ENCODE measurements at places on chromosomes 12 and 14.

- DNase-seq = peak; percentile 85
These were observed 161.0 kb downstream of the SLC38A4 start for GRCh38 chr12:46664761-46665287.

GRCh38 chr12:65926119-65926908 is 102.0 kb downstream of the HMGA2 start:
- DNase-seq = no peak

GRCh38 chr12:18643681-18644080 is 94.1 kb downstream of the PLCZ1 start:
- peak; percentile 74 for DNase-seq

- no peak for DNase-seq
These were observed 21.4 kb downstream of the SYNE2 start for GRCh38 chr14:63874223-63874622.

GRCh38 chr12:23063206-23063605 is 438.2 kb downstream of the ETNK1 start:
- DNase-seq = no peak

DNA sequence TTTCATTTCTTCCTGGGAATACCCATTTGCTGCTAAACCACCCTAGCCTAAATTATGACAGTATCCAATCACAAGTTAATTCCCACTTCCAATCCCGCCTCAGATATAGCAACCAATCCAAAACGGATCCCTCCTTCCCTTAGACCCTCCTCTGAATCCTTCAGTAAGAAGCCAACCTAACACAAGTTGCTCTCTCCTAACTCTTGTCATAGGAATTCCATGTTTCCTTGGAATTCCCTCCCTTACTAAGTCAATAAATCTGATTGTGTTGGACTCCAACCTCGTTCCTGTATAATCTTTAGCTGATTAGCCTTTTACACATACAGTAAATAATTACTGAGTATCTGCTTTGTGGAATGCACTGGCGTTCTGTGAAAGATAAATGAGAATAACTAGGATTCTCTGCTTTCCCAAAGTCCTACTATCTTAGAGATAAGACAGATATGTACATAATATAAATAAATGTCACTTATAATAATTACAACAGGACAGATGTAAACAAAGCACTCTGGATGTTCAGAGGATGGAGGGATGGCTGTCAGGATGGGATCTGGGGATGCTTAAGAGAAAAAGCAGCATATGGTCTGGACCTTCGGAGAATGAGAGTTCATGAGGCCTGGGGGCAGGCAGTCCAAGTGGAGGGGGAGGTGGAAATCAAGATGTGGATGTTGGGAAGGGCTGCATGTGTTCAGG is 185.8 kb upstream of the SOX5 start:
- DNase-seq = no peak

DNA sequence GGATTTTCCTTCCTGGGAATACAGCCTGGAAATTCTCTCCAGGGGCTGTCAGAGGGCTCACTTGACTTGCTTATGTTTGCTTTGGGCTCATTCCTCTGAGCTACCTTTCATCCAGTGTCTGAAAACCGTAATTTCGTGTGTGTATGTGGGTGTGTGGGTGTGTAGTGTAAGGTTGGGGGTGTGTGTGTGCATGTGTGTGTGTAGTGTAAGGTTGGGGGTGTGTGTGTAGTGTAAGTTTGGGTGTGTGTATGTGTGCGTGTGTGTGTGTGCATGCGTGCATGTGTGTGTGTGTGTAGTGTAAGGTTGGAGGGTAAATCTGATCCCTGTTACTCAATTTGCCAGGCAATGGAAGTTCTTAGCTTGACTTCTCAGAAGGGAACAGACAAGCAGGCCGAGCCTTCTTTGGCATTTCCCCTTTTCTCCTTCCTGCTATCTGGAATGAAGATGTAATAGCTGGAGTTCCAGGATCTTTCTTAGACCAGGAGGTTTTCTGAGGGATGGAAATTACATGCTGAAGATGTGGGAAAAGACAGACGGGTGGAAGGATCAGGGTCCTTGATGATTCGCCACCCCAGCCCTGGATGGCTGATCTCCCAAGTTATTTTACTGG is 15.5 kb upstream of the BEGAIN start:
- DNase-seq = no peak

GRCh38 chr12:78260976-78261375 is 430.3 kb downstream of the NAV3 start:
- no peak for DNase-seq

- DNase-seq = no peak
These were observed 81.8 kb downstream of the NOS1 start for GRCh38 chr12:117279606-117280005.

GRCh38 chr12:15928346-15928745 is 17.2 kb downstream of the DERA start:
- peak; percentile 90 for DNase-seq

DNA sequence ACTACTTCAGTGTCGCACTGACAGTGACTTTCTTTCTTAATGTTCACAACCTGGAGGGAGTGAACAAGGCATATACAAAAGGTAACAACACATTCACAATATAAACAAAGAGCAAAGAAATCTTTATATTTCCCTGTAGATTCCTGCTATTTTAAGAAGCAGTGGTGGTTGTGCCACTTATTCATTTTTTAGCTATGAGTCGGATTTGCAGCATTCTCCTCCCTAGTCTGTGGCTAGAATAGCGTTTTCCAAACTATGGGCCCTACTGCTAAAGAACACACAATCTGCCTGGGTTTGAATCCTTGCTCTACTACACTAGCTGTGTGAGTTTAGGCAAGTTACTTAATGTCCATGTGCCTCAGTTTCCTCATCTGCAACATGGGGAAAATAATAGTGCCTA is 18.6 kb upstream of the MDM1 start:
- peak; percentile 74 for DNase-seq

GRCh38 chr14:104954746-104955395 is 23.3 kb downstream of the AHNAK2 start:
- DNase-seq = no peak

- no peak for DNase-seq
These were observed 594 bp downstream of the TAMALIN start for GRCh38 chr12:52007158-52007921.

DNA sequence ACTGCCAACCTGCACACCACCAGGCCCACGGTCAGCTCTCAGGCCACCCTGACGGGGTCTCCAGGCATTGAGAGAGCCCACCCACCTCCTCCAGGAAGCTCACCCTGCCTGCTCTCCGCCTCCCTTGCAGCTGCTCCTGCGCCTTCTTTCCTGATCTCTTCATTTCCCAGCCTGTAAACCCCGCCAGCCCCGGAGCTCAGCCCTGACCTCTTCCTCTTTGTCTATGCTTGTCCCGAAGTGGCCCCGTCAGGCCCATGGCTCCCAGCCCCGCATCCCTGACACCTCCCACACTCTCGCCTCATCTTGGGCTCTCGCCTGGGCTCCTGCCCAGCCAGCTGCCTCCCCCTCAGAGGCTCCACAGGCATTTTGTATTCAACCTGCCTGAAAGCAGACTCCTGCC is 139.3 kb downstream of the CALM1 start:
- DNase-seq = no peak

- no peak for DNase-seq
These were observed 12.9 kb upstream of the RNASE10 start for GRCh38 chr14:20492486-20492885.

DNA sequence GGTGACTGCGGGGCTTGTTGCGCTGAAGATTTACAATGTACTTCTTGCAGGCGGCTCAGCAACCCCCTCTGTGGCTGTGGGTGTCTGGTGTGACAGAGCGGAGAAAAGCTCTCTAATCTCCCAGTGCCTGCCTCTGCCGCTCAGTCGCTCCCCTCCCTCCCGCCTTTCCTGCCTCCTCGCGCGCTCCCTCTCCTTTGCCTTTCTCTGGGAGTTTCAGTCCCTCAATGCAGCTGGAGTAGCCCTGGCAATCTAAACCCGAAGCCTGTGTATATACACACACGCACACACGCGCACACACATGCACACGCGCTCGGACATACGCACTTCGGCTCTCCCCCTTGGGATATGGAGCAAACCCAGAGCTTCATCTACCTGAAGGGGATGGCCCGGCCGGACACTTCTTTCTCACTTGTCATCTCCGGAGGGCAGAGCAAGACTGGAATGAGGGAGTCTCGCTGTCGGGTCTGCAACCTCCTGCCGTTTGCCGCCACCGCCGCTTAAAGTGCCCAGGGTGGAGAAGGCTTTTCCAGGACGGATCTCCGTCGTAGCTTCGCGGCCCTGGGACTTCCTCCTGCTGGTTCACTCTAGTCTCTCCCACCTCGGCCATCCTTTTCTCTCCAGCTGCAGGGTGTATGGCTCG is 599 bp upstream of the TRHDE start:
- peak; percentile 67 for DNase-seq

DNA sequence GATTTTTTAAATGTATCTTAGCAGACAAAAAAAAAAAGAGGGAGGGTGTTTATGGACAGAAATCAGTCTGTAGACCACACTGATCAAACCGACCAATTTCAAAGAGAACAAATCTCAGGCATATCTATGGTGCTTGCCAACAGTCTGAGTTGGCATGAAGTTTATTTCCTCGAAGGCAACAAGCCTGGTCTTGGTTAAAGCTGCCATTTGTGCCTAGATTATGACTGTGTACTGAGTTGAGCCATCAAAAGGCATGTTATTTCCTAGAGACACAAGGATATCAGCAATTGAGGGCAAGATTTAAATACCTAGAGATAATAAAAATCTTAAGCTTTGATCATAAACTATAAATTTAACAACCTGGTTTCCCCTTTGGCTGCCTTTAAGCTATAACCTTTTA is 119.2 kb downstream of the SLC2A13 start:
- no peak for DNase-seq

DNA sequence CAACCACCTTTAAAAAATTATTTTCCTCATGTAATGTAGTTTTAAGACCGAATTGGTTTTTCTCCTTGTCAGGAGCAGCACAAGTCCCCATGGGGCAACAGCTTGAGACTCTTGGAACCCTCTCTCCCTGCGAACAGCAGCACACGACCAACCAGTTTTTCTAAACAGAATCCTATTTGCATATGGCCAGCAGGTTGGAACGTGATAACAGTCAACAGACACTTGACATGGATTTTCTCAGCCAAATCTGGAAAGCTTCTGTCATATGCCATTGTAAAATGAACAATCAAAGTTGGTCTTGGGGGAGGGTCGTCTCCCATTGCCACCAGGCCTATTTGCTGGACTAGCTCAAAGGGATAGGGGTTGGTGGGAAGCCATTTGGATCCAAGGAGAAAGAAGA is 1915.0 kb upstream of the FLRT2 start:
- no peak for DNase-seq

DNA sequence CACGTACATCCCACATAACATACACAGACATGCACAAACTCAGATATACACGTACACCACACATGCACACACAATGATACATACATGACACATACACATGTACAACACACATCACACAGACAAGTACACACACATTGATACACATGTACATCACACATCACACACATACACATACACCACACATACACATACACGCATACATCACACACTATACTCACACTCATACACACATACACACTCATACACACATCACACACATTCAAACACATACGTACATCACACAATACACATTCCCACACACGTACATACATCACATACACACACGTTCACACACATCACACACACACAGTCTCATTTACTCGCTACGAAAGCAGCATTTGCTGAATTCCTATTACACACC is 4.5 kb downstream of the ZNF605 start:
- no peak for DNase-seq

DNA sequence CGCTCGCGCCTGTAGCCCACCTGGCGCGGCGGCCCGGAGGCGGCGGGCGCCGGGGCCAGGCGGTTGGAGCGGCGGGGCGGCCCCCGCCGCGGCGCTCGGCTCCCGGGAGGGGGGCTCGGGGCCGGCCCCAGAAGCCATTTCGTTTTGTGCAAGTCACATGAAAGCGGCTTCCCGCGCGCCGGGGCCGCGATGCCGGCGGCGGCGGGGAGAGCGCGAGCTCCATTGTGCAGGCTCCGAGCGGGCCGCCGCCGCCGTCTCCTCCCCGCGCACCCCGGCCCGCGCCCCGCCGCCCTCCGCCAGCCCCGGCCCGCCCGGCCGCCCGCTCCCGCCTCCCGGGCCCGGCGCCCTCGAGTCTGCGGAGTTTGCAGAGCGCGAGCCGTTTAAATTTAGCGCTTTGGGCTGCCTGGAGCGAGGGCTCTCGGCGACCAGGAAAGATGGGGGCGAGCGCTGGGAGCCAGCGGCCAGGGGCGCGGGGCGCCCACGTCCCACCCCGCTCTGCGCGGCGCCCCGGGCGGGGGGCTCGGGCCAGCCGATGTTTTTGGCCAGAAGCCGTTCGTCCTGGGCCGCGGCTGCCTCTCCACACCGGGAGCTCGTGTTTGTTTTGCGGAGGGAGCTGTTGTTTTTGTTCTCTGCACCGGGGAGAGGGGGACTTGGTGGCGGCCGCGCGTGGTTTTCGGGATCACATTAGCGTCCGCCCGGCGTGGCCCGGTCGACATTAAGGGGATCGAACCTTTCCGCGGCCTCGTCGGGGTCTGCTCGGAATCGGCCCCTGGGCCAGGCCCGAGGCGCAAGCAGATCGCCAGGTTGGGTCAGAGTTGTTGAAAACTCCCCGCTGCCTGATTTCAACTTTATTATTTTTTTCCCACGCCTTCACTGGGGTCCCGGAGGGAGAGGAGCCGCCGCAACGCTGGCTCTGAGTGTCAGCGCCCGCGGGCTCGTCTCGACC is 982 bp downstream of the BCL7A start:
- peak; percentile 25 for DNase-seq

GRCh38 chr14:70886421-70887206 is 20.6 kb upstream of the PCNX1 start:
- no peak for DNase-seq

- DNase-seq = peak; percentile 38
These were observed 81.1 kb downstream of the ESR2 start for GRCh38 chr14:64213086-64213485.

DNA sequence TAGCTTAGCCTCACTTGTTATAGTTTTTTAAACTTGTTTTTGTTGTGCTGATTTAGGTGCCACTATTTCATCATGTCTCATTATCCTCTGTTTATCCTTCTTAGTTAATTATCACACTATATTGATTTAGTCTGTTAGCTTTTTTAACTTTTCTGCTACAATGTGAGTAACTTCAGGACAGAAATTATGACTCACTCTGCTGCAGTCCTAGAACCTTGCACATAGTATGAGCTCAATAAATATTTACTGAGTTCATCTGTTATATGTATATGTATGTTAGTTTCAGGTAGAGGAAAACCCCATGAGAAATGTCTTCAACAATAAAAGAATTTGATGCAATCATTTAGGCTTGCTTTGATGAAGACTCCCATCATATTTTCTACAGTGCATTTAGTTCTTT is 224.3 kb upstream of the NAV3 start:
- no peak for DNase-seq

- peak; percentile 91 for DNase-seq
These were observed 52.4 kb downstream of the BRMS1L start for GRCh38 chr14:35878272-35879150.

DNA sequence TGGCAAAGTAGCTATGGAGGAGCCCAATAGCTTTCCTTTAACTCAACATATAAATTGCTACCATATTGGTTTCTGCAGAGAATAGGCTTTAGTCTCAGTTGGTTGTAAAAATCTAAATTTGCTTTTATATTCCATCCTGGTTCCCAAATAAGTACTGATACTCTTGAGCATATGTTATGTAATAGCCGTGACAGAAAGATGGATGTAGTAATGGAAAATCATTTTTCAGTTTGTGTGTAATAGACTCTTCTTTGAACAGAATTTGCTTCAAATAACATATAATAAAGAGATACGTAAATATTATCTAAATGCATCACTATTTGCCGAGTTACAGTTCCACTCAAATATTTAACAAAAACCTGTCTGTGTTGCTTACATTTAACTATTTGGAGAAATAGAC is 271.6 kb downstream of the LRFN5 start:
- DNase-seq = no peak
